ENCODE measurements at places on chromosomes 1 and 21.

DNA sequence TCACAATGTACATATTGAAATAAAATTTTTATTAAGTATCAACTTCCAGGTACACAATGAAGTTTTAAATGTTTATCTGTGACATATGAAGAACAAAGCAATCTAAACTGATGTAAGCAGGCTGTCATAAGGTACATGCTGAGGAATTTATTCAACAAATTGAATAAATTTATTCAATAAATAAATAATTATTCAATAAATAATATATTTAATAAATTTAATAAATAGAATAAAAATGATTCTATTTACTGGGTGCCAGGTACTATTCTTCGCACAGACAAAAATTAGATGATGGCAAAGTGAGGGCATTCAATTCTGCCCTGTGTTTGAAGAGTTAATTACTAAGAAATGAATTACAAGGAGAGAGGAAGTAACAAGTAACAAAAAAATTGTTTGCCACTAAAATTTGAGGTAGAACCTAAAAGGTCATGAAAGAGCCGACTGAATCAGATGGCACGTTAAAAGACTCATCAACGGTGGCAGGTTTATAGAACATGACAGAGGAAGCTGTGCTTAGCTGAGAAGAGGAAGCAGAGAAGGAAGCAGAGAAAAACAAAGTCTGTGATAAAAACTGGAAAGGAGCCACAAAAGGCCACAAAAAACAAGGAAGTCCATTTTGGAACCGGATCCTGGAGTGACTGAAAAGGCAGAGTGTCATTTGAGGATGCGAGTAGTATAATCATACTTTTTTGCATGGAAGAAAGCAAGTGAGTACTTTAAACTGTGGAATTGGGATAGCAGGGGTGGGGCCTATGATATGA is 2.2 kb upstream of the USP24 start:
- DNase-seq, result no peak

DNA sequence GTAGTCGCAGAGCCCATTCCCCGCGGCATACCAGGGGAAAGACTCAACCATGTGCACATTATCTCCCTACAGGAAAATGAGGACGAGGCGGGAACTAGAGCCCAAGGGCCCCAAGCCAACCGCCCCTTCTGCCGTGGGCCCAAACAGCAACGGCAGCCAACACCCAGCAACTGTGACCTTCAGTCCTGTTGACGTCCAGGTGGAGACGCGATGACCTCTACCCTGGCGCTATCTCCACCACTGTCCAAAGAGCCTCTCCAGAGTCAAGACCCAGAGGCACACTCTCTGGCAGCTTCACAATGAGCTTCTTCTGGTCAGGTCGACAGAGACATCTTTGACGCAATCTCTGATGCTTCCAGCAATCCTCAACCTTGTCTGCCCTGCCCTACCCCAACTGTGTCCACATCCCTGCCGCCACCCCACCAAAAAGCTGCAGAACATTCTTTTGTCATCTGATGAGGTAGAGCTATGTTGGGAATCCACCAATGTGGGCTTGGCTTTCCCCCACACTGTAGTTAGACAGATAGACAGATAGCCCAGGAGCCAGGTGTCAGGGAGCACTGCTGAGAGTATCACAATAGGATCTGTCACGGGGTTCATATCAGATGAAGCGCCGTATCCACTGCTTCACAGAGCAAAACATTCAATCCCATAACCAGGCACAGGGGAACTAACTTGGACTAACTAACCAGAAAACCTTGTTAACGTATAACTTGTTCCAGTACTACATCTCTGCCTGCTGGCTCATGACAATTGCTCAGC is 37.4 kb upstream of the SRRM1 start:
- no peak for DNase-seq

DNA sequence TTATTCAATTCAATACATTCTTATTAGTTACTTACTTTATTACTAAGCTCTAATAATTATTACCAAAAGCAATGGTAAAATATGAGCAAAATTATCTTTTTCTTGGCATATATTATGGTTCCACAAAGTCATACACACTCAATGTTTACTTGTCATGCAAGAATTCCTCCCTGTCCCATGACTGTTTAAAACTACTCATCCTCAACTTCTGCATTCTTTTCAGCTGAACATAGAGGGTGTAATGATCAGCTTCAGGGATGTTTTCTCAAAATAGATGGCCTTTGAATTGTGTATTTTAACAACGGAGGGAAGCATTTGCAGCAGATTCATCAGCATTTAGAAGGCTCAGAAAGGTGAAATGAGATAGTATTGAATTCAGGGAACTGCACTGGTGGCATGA is 499.0 kb downstream of the RWDD3 start:
- no peak for DNase-seq

GRCh38 chr1:42891465-42892138 is 45.2 kb downstream of the ZNF691 start:
- DNase-seq, result no peak

GRCh38 chr21:20971296-20971921 is 26.8 kb upstream of the NCAM2 start:
- no peak for DNase-seq

DNA sequence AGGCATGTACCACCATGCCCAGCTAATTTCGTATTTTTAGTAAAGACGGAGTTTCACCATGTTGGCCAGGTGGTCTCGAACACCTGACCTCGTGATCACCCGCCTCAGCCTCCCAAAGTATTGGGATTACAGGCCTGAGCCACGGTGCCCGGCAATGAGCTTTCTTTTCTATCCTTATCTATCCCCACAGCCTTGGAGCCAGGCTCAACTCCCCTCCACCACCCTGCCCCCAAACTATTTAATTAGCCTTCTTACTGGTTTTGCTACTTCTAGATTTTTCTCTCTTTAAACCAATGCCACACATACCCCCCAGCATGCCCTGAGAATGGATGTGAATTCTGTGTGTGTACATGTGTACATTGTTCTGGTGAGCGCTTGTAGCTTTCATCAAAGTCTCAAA is 5.7 kb upstream of the VANGL2 start:
- DNase-seq, result no peak

DNA sequence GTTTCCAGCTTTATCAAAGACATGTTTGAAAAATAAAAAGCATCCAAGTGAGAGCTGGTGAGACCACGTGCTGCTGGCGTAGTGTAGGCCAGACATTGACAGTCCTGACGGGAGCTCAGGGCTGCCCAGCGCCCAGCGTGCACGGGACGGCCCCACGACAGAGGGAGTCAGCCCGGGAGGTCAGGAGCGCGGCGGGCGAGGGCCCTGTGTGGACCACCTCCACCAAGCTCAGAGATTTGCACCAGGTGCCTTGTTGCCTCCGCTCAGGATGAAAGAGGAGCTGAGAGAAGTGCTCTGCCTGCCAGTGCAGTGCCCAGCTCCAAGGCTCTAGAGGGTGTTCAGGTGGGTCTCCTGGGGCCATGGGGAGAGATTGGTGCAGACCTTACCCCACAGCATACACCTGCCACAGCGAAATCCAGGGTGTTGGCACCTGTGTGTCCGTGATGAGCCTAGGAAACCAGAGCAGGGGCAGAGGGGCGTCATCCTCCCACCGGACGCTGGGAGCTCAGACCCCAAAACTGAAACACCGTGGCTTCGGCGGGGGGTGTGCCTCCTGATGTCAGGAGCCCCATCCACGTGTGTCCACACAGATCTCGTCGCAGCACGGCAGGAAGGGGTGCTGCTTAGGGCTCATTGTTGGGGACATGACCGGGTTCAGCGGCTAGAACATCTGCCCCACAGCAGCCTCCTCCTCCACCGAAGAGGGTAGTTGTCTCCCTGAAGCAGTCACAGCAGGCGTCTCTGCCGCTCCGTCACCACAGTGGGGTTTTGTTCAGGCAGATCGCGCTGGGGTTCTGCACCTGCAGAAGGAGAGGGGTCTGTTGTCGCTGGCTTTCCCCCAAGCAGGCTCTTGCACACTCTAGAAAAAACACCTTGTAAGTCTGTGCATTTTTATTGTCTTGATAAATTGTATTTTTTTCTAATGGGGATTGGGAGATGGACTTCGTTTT is 64.2 kb downstream of the POFUT2 start:
- DNase-seq, result no peak

GRCh38 chr1:230618537-230618936 is 23.7 kb upstream of the COG2 start:
- DNase-seq, result no peak

GRCh38 chr1:155023627-155024026 is 10.0 kb downstream of the DCST2 start:
- no peak for DNase-seq

- DNase-seq, result no peak
Observed at GRCh38 chr1:70324683-70325082, 29.8 kb downstream of the ANKRD13C start.

DNA sequence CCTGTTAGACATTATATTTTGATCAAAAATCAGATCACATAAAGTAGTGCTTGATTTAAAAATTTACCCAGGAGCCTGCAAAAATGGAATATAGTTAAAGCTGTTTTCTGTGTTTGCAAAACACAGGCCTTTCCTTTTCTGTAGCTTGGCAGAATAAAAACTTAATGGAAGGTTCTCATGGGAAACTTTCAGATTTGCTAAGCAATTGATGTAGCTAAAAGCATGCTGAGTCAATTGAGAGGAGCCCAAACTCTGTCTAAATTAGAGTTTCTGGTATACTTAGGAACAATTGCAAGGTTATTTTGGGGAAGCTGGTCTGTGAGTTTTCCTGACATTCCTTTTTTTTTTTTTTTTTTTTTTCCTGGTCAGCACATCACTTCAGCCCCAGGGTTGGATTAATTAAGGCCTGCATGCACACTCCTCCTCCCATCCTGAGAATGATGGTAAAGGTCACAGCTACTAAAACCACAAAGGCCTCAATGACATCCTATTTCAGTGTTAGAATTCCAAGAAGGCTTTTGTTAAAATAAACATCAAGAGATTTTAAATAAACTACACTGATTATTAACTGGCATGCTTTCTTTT is 608.7 kb downstream of the PLPP3 start:
- no peak for DNase-seq

DNA sequence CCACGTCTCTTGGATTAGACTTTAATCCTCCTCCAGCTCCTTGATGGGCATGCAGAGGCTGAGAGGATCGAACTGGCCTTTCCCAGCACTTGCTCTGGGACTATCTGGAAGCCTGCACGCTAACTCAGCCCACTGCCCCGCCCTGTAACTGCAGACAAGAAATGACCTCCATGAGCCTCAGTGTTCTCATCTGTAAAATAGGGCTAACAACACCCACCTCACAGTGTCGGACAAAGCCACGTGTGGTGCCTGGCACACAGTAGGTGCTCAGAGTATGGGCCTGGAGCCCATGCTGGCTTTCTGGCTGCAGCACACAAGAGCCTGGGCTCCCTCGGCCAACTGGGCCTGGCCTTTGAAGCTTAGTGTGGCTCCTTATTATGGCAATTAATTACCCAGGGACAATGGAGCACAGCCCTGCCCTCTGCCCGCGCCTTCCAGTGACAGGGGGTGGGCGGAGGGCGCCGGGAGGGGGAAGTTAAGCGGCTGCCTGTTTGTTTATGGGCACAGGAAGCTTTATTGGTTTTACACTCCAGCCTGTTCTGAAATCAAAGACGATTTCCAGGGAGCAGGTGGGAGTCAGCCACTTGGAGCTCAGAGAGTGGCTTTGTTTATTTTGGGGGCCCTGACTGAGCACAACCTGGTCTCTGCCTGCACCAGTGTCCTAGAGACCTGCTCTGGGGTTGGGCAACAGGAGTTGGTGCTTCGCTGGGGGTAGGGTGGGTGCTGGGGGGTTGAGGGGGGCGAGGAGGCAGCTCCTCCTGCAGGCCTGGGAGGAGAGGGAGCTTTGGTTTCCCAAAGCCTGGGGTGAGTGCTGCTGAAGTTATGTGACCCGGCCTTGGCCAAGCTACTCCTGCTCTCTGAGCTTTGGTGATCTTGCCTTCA is 31.0 kb downstream of the PAX7 start:
- no peak for DNase-seq

DNA sequence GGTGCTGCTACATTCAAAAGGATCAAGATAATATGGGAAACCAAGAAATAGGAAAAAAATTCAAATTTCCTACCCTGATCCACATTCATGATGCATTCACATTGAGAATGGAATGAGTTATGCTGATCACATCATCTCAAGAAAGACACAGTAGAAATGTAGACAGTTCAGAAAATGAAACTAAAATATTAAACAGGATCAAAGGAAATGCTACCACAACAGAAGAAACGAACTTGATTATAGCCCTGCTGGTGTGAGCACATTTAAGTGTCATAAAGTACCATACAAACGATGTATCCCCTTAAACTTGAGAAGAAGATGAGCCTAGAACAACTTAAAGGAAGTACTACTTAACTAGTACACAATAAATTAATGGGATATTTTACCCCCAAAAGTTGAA is 21.3 kb downstream of the SYDE2 start:
- no peak for DNase-seq

DNA sequence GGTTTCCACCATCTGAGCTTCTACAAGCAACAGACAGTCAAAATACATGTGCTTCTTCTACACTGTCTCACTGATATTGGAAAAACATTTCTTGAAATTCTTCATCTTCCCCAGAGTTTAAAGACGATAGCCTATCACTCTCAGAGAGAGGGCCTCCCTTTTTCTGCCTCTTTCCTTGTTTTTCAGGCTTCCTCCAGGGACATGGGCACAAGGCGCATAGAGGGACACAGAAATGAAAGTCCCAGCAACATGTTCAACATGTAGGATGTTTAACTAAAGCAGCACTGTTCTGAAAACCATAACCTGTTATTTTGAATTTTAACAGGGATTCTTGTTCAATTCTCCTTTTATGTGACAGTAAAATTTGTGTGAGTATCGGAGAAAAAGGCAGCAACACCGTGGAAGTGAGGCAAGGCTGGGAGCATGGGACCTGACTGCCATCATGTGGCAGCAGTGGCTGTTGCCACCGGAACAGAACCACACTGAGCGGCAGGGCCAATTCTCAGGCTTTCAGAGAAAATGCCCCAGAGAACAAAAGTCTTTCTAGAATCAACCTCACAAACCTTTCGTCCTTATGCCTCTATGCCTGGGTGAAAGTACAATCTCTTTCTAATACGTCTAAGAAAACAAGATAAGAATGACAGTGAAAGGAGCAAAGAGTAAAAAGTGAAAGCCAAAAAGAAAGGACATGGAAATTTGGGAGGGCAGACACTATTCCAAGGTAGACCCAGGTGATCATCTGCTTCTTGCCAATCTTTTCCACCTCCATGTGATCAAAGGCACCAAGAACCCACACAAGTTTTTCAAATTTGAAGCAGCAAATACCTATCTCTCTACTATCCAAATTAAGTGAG is 54.5 kb downstream of the PCNX2 start:
- no peak for DNase-seq

- no peak for DNase-seq
Observed at GRCh38 chr1:208604295-208604694, 360.1 kb upstream of the PLXNA2 start.

GRCh38 chr21:19529031-19529430 is 1125.4 kb upstream of the TMPRSS15 start:
- DNase-seq, result no peak

DNA sequence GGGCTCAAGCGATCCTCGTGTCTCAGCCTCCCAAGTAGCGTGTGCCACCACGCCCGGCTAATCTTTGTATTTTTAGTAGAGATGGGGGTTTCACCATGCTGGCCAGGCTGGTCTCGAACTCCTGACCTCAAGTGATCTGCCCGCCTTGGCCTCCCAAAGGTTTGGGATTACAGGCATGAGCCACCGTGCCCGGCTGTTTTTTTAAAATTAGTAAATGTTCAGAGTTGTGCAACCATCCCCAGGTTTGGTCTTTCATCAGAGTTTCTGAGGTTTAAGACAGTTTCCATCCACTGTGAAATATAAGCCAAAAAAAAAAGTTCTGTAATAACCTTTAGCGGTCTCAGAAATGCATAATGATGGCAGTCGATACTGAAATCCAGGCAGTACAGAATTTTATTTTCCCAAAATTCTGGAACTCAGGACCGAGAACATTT is 550 bp upstream of the SYT11 start:
- no peak for DNase-seq
